ENCODE measurements at places on chromosomes 4 and X.

DNA sequence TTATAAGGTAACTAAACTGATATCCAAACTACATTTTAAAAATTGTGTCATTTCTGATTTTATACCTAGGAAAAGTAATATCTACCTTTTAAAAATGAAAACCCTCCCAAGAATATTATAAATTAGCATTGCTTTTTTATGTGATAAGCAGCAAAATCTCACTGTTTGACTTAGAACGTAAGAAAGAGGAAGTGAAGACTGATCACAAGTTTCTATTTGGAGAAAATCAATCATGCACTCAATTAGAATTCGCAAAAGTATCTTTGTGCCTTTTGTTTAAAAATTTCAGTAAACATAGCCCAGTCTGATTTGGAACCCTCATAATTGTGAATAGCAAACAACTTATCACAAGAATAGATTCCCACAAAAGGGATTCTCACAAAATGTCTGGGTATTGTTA lies 142.7 kb downstream of the TENM3 start:
- no peak for DNase-seq

- no peak for DNase-seq
Observed at GRCh38 chr4:109588176-109588575, 28.1 kb downstream of the MCUB start.

DNA sequence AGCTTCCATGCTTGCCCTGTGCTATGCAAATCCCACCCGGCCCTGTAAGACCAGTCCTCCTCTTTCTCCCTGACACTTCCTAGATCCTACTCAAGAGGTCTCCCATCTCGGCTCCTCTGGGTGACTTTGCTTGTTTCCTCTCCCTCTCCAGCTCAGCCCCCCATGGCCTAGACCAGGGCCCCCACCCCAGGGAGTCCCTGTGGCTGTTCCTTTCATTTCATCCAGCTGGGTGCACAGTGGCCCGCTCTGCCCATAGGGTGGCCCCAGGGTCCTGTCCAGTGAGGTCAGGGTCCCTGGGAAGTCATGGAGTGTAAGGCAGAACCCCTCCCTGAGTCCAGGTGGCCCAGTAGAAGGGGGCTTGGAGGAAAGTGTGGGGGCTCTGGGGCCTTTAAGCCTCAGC lies 52.3 kb upstream of the NKX1-1 start:
- DNase-seq: no peak

- DNase-seq: no peak
Observed at GRCh38 chr4:61795998-61796397, 595.9 kb downstream of the ADGRL3 start.

- no peak for DNase-seq
Observed at GRCh38 chr4:182015893-182016292, 227.3 kb upstream of the TENM3 start.

DNA sequence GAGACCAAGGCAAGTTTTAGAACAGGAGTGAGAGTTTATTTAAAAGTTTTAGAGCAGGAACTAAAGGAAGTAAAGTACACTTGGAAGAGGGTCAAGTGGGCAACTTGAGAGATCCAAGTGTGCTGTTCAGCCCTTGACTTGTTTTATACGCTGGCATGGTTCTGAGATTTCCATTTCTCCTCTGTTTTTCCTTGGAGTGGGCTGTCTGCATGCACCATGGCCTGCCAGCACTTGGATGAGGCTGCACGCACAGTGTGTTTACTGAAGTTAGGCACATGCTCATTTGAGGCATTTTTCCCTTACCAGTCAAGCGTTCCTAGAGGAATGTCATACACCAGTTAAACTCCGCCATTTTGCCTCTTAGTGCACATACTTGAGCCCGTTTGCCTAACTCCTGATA lies 8.7 kb upstream of the ZNF674 start:
- no peak for DNase-seq
